ENCODE measurements at places on chromosomes 6 and 20.

- DNase-seq: no peak
These were observed 20.4 kb downstream of the UTRN start for GRCh38 chr6:144305567-144305966.

DNA sequence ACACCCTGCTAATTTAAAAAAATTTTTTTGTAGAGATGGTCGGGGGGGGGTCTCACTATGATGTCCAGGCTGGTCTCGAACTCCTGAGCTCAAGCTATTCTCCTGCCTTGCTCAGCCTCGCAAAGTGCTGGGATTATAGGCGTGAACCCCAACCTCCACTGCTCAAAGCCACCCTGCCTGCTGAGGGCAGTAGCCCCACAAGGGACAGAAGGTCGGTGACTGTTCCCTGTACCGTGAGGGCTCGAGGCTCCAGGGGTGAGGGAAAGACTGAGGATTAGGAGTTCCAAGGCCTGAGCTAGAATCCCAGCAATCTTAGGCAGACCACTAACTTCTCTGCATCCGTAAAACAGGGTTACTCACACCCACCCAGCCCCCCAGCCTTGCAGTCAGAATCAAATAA lies 51.1 kb downstream of the CPNE5 start:
- no peak for DNase-seq

DNA sequence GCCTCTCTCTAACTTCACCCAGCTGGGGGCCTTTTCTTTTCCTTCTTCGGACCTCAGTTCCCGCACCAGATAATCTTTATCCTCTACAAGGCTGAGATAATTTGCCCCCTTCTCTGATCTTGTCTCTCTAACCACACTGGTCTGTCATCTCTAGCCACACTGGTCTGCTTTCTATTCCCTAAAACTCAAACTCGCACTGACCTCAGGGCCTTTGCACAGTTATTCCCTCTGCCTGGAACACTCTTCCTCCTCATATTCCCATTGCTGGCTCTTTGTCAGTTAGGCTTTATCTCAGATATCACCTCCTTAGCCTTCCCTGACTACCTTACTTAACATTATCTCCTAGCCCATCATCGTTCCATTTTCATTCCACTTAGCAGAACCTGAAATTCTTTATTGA lies 7.6 kb downstream of the RIMS4 start:
- no peak for DNase-seq

DNA sequence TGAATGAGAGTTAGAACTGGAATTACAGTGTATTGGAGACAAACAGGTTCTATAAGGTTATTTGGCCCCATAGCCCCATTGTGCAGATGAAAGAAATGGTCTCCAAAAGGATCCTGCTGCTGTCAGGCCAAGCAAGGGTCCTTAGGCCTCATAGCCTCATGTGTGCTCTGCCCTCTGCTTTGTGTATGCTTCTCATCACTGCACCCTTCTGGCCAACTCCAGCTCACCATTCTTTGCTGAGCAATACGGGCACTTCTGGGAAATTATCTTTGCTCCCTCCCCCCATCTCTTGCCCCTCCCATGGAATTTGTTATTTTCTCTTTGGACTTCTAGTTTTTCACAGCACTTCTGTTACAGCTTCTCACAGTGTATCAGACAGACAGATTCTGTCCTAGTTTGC lies 298.8 kb downstream of the FOXA2 start:
- DNase-seq: no peak

- DNase-seq: no peak
These were observed 36.9 kb downstream of the LBP start for GRCh38 chr20:38383147-38383546.

- DNase-seq: no peak
These were observed 28.0 kb upstream of the MLIP start for GRCh38 chr6:54083287-54083686.

DNA sequence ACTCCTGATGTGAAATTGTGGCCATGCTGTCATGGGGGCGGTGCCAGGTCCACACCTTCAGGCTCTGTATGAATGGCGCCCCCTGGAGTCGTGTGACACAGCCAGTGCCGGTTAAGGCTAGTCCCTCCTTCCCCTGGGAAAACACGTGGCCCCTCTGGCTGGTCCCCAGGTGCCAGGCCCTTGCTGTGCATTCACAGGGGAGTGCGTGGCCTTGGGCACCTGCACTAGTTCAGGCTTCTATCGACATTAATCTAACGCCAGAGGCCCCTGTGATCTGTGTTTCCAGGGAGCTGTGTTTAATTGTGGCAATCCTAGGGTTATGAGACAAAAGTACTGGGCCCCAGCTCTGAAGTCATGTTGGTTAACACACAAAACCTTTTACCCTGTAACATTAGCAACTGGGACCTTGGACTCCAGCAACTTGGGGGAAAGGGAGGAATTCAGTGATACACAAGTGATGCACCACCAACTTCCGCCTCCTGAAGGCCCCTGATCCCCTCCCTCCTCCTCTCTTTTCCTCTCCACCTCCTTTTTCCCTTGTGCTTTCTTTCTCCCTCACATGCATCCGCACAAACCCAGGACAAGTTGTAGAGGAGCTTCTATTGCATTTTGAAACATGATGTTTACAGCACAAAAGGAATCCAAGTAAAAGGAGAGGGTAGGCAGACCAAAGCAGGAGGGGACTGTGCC lies 74.0 kb downstream of the SSR1 start:
- DNase-seq: peak; percentile 67

- no peak for DNase-seq
These were observed 218.6 kb upstream of the RUNX2 start for GRCh38 chr6:45109551-45109950.

DNA sequence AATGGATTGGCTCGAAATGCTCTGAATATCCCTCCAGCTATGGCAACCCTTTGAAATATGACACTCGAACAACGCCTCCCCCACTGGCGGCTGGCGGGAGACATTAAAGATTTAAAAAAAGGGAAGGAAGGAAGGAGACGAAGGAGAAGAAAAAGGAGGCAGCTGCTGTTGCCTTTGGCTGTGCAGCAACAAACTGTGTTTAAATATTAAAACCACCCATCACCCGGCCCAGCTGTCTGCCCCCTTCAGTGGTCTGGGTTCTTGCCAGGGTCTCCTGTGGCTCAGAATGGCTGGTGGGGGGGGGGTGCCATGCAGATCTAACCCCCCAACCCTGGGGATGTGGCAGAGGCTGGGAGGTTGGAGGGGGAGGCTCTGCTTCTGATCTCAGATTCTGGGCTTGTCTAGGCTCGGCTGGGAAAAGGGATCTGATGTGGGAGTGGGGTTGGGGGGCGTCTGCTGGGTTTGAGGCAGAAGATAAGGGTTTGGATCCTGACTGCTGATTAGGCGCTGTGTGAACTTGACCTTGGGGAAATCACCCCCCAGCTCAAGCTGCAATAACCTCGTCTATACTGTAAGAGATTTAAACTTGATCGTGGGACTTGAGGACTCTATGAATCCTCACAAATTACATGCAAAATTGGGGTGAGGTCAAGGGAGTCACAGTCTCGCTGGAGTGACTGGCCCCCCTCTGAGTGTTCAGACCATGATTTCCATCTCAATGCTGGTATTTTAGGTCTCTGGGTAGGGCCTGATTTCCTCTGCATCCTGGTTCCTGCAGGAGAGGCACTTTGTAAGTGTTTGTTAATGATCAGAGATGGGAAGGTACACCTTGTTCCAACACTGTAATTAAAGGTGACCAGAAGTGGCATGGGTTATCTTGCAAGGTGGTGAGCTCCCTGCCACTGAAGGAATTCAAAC lies 40.3 kb upstream of the BLCAP start:
- no peak for DNase-seq

GRCh38 chr20:16236589-16237241 lies 336.5 kb downstream of the KIF16B start:
- no peak for DNase-seq

DNA sequence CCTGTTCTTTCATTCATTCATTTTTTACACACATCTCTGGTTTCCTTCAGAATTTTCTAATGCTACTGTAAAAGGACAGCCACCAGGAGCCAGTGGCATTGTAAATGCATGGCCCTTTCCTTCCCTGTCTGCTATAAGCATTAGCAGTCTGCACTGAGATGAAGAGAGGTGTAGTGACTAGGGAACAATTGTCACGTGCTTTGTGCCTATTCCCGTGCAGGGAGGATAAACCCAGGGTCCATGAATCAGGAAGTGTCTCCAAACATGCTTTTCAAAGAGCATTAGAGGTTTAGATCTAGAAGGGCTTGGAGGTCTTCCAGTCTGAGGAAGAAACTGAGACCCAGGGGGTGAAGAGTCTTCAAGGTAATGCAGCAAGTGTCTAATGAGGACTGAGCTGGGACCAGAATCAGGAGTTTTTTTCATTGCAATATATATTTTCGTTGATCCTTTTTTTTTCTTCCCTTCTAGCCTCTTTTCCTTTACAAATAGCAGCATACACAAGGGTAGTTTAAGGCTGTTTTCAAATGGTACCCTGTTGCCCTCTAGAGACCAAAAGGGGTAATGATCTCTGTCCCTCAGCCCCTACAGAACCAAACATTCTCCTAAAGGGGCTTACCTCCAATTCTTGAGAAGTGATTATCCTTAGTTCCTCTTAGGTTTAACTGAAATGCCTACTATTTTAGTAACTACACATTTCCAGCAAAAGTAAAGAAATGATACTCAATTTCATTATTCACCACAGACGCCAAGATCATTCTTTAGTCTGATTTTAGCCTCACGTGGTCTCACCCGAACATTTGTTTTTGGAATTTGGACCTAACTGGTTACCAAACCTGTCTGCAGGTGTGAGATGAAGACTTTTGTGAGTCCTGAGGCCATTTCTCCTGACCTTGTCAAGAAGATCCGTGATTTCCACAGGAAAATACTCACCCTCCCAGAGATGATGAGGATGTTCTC lies 6.6 kb downstream of the TRIM15 start:
- DNase-seq: peak; percentile 51

DNA sequence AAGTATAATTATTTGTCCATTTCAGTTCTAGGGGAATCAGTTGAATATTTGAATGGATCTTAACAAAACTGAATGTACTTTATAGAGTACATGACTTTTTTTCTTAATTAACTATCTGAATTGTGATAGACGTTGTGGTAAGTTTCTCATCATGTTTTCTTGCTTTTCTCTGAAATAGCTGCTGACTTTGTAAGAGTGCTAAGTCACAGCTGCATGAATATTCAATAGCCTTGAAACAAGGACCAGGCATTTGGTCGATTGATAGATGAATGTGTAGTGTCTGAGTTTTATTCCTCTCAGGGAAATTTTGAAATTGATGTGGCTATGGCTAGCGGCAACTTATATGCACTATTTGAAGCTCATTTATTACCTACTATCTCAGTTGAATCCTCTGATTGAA lies 56.0 kb downstream of the ADGRB3 start:
- DNase-seq: no peak

GRCh38 chr6:159065759-159066329 lies 21.1 kb upstream of the TAGAP start:
- no peak for DNase-seq

DNA sequence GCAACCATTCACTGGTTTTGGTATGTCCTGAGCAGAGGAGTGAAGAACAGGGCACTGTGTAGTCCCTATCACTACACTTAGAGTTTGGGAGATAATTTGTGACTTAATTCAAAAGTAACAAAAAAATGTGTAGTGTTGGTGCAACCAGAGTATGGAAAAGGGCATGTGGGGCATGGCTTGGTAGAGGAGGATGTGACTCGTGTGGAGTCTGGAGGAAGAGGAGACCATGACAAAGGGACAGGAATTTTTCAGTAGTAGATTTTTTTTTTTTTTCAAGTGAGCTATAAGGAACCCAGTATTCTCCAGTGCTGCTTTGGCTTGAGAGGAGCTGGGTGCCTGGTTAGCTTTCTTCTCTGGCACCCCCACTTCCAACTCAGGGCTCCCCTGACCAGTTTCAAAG lies 5.1 kb downstream of the MTRES1 start:
- no peak for DNase-seq

GRCh38 chr6:146433881-146434731 lies 109.5 kb upstream of the RAB32 start:
- DNase-seq: peak; percentile 6

DNA sequence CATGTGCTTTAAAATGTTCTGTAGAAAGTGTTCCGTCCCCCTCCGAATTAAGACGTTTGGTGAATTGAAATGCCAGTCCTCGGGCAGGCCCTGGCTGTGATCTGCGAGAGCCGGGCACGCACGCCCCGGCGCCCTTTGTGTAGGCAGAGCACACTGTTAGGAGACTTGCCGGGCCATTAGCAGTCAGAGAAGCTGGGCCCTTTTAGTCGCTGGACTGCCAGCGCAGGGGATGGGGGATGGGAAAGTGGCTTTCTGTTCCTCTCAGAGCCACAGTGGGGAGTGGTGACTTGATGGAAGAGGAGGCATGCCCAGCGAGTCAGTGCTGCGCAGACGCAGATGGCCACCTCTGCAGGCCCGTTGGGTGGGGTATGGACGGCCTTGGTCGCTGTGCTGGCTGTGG lies 2.2 kb downstream of the PPP1R3G start:
- no peak for DNase-seq

DNA sequence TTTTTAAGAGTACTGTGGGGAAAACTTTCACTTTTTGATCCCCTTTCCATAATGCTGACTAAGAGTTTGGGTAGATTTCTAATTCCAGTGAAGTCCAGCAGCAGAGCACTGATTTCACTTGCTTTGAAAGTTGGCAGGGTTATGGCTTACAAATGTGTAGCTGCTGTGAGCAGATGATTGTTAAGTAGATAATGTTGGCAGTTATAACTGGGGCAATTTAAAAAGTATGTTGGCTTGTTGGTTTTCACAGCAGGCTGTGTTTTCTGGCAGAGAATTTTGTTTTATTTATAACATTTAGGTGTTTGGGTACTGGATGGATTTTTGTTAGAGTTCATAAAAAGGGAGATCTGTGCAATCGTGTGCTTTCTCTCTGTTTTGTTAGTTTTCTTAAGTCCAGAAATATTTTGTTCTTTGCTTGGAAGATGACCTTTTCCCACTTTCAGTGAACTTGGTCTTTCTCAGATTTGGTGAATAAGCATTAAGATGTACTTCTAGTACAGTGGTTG lies 31.4 kb downstream of the AFDN start:
- peak; percentile 81 for DNase-seq

- DNase-seq: no peak
These were observed 110.6 kb downstream of the ARID1B start for GRCh38 chr6:156887623-156888269.

DNA sequence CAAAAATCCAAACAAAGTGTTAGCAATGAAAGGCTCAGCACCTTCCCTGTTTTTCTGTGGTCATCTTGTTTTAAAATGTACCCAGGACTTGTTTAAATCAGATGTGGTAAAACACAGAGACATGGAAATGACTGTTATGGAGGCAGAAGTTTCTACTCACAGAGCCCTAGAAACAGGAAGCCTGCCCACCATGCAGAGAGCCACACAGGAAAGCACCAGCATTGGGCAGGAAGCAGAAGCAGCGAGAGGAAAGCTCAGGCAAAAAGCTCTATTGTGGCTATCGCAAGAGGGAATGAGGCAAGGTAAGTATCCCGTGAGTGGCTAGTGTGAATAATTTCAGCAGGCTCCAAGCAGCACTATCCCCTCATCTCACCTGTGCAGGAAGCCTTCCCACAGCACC lies 42.8 kb downstream of the GPR6 start:
- DNase-seq: no peak

Measured in AG10803 (cell line).